ENCODE measurements at places on chromosomes 4 and X. TPM values are rescaled to one million over a fixed set of nuclear protein-coding genes. Genes with fewer than 3 reads are reported as not detected.

- no peak for DNase-seq
Observed at GRCh38 chr4:140269369-140269768, 104.1 kb upstream of the SCOC start.

DNA sequence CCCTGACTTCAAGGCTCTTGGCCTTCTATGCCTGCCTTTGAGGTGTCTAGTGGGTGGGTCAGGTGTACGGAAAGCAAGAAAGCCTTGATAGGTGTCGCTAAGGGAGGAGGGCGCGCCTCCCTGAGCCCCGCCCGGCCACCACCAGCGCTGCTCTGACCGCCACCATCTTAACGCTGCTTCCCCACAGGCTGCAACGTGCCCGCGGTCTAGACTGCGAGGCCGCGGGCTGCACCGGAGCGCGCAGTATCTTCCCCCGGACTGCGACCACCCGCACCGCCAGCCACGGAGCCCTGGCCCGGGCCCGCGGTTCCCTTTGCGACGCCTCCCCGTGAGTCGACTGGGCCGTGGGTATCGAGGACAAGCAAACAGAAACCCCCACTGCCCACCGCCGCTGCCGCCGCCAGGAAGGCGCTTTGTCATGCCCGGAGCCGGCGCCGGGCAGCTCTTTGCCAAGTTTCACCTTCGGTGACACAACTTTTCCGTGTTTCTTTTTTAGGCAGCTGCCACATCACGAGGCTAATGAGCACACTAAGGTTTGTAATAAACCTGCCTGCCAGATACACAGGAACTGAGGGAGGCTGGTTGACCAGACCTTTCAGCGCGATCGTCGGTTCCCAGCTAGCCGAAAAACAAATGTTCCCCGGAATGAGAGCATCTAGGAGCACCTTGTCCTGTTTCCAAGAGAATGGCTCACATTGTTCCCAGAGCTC lies 335.8 kb upstream of the F9 start:
- DNase-seq = peak; percentile 49

GRCh38 chr4:173253561-173253960 lies 80.6 kb downstream of the HMGB2 start:
- no peak for DNase-seq

GRCh38 chr4:48905363-48906015 lies 1.1 kb downstream of the OCIAD2 start:
- DNase-seq = peak; percentile 74

GRCh38 chrX:23908219-23909004 lies 606 bp downstream of the CXorf58 start:
- no peak for DNase-seq

DNA sequence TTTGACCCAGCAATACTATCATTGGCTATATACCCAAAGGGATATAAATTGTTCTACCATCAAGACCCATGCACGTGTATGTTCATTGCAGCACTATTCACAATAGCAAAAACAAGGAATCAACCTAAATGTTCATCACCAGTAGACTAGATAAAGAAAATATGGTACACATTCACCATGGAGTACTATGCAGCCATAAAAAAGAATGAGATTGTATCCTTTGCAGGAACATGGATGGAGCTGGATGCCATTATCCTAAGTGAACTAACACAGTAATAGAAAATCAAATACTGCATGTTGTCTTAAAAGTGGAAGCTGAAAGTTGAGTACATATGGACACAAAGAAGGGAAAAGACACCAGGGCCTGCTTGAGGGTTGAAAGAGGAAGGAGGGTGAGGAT lies 803.1 kb upstream of the PCDH10 start:
- no peak for DNase-seq

DNA sequence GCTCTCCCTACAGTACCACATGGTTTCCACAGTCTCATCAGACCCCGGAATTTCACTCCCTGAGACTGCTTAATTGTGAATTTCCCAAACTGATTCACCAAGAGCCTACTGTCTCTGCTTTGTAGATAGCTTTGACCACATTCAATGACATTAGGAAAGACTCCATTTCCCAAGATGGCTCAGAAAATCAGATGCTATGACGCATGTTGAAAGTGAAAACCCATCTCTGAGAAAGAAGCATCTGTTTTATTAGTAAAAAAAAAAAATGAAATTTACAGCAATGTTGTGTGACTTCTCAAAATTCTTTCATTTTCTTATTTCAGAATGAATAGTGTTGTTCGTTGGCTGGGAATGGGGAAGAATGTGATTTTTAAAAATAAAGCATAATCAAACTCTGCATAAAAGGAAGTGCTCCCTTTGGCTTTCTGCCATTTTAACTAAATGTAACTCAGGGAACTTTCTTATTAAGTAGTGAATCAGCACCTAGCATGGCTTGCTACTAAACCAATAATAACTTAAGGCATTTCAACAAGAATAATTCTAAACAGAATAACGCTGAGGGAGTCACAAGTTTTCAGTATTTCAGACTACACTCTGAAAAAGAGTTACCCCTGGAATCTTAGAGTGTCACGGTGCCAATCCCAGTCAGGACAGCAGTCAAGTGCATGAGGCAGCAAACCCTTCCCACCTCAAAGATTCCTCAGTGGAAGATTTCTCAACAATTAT lies 97.4 kb upstream of the MYOZ2 start:
- DNase-seq = no peak

GRCh38 chrX:44619039-44619438 lies 76.4 kb upstream of the FUNDC1 start:
- no peak for DNase-seq

DNA sequence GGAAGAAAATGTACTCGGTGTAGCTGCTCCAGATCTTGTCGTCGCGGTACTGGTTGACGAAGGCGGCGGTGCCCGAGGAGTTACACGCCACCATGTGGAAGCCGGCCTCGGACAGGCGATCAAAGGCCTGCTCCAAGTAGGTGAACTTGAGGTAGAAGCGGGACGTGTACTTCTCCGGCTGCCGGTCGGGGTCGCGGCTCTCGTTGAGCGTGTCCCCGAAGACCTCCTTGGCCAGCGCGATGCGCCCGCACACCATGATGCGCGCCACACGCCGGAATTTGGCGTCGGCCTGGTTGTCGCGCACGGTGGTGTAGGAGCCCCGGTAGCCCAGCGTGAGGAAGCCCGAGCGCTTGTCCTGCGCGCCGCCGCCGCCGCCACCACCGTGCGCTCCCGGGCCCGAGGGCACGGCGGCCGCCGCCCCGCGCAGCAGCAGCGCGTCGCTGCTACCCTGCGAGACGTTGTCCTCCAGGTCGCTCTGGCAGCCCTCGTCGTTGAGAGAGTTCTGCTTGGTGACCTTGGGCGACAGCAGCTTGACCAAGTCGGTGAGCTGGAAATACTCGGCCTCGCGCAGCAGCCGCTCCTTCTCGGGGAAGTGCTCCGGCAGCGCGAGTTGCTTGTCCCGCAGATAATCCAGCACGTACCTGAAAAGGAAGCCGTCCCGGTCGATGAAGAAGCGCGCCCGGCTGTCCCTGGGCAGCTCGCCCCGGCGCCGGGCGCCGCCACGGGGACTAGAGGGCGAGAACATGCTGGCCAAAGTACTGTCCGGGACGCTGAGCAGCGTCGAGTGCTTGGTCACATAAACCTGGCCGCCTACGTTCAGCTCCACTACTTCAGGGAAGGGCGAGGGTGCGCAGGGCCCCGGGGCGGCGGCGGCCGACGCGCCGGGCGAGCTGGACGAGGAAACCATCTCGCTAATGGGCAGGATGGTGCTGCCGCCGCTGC lies 775 bp downstream of the KCTD8 start:
- DNase-seq = peak; percentile 35

DNA sequence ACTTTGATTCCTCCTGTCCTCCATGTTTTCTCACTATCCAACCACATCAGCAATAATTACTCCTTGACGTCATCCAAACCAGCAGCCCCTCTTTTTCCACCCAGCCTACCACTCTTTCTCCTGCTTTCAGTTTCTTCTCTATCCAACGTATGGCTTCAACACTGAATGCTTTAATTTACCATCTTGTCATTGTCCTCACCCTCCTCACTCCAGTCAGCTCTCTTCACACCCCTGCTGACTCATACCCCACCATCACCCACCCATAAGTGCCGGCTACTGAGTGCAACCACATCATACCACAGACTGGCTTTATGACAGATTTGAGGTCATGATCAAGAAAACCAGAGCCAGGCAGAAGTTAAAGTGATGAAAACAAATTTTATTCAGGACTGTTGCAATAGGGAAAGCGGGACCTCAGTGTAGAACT lies 9.8 kb upstream of the ANXA5 start:
- DNase-seq = no peak

DNA sequence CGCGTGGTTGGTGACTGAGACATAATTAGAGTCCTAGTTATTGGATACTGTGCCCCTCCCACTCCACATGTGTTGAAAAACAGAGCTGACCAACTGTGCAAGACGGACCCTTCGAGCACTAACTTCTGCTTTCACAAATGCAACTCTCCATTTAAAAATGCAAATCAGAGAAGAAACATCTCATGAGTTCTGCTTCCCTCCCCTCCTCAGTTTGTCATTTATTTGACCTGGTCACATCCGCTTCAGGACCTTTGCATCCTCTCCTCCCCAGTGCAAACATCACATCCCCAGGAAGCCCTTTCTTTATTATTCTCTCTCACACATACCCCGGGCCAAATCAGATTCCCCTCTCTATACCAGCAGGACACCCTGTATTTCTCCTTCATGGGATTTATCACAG lies 38.1 kb upstream of the NOCT start:
- DNase-seq = no peak

DNA sequence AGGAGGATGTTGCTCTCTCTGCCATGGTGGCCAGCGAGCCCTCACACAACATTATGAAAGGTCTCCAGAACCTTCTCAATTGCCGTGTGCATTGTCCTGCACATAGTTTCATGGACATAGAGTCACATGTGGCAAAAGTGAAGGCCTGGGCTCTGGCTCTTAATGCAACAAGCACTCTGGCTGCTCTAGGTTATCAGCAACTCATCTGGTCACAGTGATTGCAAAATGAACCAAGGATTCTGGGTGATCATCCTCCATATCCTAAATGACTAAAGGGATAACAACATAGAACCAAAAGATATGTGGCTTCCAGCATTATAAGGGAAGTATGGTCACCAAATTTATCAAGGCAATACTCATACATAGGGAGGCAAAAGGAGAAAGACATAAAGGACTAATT lies 175.2 kb downstream of the MGST2 start:
- DNase-seq = no peak

- no peak for DNase-seq
Observed at GRCh38 chrX:13763489-13763888, 28.9 kb downstream of the OFD1 start.

DNA sequence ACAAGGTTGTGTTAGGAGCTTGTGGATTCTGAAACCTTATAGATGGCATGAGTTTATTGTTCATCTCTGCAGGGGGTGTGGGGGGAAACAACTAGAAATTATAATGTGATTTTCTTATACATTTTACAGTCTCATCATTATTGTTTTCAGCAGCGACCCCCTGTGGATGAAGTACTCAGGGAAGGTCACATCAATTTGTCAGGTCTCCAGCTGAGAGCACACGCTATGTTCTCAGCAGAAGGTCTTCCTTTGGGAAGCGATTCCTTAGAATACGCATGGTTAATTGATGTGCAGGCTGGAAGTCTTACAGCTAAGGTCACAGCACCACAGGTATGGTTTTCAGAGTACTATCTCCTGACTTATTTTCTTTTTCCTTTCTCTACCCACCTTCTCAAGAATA lies 72.2 kb downstream of the BLTP1 start:
- DNase-seq = no peak

DNA sequence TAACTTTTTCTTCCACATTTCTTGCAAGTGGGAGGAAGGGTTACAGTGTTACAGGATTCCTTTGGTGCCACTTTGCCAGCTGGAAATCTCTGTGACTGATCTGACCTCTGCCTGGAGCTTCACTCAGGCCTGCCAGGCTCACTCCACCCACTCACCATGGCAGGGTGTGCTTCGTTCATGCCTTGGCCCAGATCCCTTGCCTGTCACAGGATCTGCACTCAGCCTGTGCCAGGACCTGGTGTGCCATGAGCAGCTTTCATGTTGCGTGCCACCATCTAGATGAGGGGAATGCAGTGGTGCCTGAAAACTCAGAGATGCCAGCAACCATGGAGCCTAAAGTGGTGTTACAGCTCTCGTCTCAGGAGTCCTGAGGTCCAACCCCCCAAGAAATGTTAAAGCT lies 2596.4 kb downstream of the PCDH7 start:
- no peak for DNase-seq

- no peak for DNase-seq
Observed at GRCh38 chr4:118772767-118773428, 63.0 kb downstream of the SEC24D start.

GRCh38 chr4:168514249-168514852 lies 17.5 kb downstream of the PALLD start:
- no peak for DNase-seq

DNA sequence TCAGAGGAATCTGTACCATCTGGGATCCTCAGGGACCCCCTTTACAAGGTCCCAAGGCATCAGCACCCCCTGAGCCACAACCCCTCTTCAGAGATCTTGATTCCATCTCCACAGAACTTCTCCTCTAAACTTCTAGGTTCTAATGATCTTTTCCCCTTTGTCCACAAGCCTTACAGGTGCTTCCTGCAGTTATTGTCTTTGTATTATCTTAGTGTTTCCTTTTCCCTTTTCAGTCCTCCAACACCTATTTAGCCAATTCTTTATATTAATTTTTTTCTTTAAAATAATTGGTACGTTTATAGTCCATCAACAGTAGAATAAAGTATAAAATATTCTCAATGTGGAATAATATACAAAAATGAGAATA lies 35.2 kb upstream of the FAM241A start:
- no peak for DNase-seq

DNA sequence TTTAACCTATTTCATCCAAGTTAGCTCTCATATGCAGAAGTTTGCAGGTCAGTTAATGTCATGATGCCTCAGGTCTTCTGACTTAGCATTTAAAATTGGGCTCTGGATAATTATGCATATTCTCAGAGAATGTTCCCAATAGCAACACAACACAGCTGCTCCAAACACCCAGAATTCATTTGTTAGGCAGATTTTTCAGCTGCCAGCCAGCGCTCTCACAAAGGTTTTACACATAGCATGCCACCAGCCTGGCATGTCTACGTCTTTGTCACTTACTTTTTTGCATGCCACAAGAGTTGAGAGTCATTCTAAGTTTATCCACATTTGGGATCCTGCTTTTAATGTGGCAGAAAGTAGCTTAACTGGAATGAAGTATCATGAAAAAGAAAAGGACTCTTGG lies 84.8 kb downstream of the LIMCH1 start:
- no peak for DNase-seq

Gene UGT2B10
- total RNA-seq = 10.2 TPM

Gene CA5B
- 9.4 TPM for total RNA-seq

Gene HMGB3
- 14.8 TPM for total RNA-seq

Gene HPSE
- 5.9 TPM for total RNA-seq

Gene MAP3K15
- 0.12 TPM for total RNA-seq

All from mucosa of gallbladder (tissue), 1 donor.